NCI-H187 treated with DMSO at 0.1 percent for 48 hours (cell line): ENCODE measurements at places on chromosomes 12 and 14.

- DNase-seq = no peak
These were observed 12.2 kb downstream of the MMP14 start for GRCh38 chr14:22848351-22849164.

- DNase-seq = no peak
These were observed 312.9 kb downstream of the ITPR2 start for GRCh38 chr12:26520109-26520508.

DNA sequence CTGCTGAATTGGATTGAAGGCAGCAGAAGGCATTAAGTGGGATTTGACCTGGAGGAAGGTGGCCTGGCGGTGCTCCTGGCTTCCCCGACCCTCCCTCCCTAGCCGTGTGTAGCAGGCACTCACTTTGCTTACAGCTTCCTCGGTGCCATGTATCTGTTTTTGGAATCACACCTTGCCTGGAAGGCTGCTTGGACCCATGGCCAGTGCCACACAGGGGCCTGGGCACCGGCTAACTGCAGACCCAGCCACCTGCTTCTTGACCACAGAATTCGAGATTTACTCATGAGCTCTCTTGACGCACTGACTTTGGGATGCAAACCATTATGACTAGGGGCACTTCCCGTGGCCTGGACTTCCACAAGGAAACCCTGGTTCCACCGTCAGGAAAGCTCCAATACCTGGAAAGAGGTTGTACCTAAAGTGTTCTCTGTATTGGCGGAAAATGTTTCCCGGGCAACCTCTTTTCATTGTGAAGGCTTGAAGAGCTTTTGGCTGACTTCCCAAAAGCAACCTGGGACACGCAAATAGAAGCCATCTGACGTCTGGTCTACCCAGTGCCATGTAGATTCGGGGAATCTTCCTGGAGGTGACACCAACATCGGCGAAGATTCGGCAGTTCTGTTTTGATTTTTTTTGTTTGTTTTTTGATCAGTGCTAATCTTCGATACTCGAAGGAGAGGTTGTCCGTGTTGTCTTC is 125.6 kb upstream of the RTL1 start:
- no peak for DNase-seq

GRCh38 chr12:100871195-100871734 is 76.7 kb downstream of the ANO4 start:
- no peak for DNase-seq

DNA sequence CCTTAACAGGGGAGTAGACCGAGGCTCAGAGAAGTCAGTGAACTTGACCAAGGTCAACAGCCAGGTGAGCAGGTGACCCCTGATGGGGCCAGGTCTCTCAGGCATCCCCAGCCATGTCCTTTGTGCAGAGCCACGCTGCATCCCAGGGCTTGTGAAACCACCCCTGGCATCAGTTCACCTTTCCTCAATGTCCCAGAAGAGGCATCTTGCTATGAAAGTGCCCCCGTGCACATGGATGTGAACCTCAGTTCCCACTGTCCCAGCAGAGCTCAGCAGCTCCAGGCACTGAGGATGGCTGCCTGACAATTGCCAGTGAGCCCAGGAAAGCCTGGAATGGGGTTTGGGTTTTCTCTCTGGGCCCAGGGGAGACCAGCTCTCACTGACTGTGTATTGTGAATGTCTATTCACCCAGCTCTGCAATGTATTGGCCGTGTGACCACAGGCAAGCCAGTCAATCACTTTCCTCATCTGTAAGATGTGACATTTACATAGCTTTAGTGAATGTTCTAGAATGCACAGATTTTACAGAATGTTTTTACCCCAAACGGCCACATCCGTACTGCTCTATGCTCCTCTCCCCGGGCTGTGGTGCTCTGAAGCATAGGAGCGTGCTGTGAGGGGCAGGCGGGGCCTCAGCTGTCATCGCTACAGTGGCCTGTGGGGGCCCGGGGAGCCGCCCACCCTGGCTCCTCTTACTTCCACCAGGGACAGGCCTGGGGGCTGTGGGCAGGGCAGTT is 4.9 kb downstream of the CACNA2D4 start:
- DNase-seq = no peak
